Smooth muscle cell of the umbilical artery (primary cell): ENCODE measurements at places on chromosomes 16 and 17. TPM values are rescaled to one million over a fixed set of nuclear protein-coding genes. Genes with fewer than 3 reads are reported as not detected.

Gene KRT24
- not detected in 2 replicates for total RNA-seq

Gene TBC1D26
- total RNA-seq, result under 0.01 and 0.18 TPM in 2 replicates

Gene C17orf67
- total RNA-seq, result 0.59 and 0.78 TPM in 2 replicates

Gene SLC5A10
- not detected in 2 replicates for total RNA-seq

Gene MILR1
- 4.0 and 6.2 TPM in 2 replicates for total RNA-seq

Gene CD300H
- total RNA-seq, result not detected in 2 replicates

Gene CFAP52
- total RNA-seq, result not detected in 2 replicates

Gene SMTNL2
- under 0.01 TPM in 1 of 2 replicates, not detected in the other for total RNA-seq

Gene CCT6B
- 0.51 and 1.2 TPM in 2 replicates for total RNA-seq

Gene CLEC3A
- 0.05 TPM in 1 of 2 replicates, not detected in the other for total RNA-seq

Gene SLC5A11
- total RNA-seq, result not detected in 2 replicates

Gene HIRIP3
- 4.8 and 5.0 TPM in 2 replicates for total RNA-seq

Gene CSH1
- not detected in 2 replicates for total RNA-seq

Gene PLLP
- total RNA-seq, result not detected in 2 replicates
